ENCODE measurements at places on chromosomes 1 and 21.

DNA sequence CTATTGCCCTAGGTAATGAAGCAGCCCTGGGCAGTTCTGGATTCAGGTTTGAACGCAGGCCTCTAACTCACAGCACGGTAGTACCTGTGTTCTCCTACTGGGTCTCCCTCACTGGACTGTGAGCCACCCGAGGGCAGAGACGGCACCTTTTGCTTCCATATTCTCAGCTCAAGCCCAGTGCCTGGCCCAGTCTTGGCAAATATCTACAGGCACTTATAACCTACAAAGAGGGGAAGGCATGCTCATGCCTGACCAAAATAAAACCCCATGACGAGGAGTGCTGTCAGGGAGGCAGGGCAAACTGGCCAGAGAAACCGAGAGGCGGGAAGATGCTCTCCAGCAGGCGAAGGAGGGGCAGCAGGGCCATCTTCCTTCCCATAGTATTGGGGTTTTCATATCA, 91.1 kb downstream of the DDX20 start:
- DNase-seq = no peak

- peak; percentile 91 for DNase-seq
These were observed 45.5 kb downstream of the LPAR3 start for GRCh38 chr1:84847253-84848250.

- DNase-seq = peak; percentile 86
These were observed 2.5 kb upstream of the APOBEC4 start for GRCh38 chr1:183655562-183656075.

DNA sequence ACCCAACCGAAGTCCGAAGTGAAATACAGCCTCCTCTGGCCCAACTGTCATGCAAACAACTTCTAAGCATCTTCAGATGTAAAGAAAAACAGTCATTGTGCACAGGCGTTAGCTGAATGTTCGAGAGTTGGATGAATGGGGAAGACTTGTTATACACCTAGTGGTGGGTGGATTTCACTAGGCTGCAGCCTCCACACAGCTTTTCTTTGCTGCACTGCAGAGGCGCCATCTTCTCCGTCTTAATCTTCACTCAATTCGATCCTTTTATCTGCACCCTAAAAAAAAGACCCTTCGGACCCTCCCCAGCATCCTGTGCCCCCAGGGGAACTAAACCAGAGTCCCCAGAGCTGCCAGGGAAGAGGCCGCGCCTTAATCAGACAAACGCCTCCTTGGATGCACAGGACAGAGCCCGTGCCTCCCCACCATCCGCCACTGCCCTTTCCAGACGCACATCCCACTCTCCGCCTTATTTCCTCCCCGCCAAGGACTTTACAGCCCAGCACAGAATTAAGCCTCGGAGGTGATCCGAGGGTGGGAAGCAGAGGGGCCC, 1.4 kb downstream of the APP start:
- DNase-seq = peak; percentile 40

DNA sequence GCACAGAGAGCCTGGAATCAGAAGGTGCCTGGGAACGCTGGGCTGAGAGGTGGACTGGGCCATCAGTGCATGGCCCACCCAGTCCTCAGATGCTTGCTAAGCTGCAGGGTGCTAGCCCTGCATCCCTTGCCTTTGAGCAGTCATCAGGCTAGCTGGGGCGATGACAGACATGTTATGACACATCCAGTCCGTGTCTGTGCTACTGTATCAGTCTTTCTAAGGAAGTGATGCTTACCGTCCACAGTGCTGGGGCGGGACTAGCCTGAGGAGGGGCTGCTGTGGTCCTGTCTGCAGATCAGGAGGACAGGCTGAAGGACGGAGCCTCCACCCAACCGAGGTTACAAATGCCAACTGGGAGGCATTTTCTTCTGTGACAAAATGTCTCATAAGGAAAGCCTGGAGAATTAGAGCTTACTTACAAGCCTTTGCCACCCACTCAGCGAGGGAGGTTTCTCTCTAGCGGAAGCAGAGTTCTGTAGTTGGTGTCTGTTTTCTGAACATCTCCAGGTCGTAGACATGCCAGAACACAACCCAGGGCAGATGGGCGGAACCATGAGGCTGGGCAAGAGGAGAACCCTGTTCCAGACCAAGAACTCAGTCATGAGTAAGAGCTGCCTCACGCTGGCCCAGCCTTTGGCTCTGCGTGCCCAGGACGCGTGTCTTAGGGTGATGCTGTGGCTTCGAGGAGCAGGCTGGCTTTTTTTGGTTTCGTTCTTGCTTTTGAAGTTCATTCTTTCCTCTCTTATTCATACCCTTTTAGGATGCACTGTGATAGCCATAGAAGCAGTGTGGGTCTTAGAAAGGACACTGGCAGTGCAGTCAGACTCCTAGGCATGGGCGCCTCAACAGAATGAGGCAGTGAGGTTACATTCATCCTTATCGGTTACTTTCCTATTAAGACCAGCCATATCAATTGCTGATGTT, 14.3 kb downstream of the SLFNL1 start:
- no peak for DNase-seq

GRCh38 chr1:96971849-96972602, 250.4 kb downstream of the PTBP2 start:
- DNase-seq = no peak
